Naive thymus-derived CD4-positive, alpha-beta T cell (primary cell): ENCODE measurements at places on chromosomes 5 and 9. TPM values are rescaled to one million over a fixed set of nuclear protein-coding genes. Genes with fewer than 3 reads are reported as not detected.

DNA sequence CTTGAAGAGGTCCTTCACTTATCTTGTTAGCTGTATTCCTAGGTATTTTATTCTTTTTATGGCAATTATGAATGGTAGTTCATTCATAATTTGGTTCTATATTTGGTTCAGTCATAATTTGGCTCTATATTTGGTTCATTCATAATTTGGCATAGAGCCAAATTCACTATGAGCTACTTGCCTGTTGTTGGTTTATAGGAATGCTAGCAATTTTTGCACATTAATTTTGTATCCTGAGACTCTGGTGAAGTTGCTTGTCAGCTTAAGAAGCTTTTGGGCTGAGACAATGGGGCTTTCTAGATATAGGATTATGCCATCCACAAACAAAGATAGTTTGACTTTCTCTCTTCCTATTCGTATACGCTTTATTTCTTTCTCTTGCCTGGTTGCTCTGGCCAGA is 142.2 kb downstream of the PLCXD3 start:
- H3K4me3 ChIP-seq, result no peak overlapping the region
- no peak for DNase-seq
- H3K4me1 ChIP-seq, result no peaks in the 10 kb centered on the region
- H3K27ac ChIP-seq, result no peak overlapping the region
- H3K36me3 ChIP-seq, result no peaks in the 10 kb centered on the region

The PLPP7 gene
- total RNA-seq, result 0.13 TPM

DNA sequence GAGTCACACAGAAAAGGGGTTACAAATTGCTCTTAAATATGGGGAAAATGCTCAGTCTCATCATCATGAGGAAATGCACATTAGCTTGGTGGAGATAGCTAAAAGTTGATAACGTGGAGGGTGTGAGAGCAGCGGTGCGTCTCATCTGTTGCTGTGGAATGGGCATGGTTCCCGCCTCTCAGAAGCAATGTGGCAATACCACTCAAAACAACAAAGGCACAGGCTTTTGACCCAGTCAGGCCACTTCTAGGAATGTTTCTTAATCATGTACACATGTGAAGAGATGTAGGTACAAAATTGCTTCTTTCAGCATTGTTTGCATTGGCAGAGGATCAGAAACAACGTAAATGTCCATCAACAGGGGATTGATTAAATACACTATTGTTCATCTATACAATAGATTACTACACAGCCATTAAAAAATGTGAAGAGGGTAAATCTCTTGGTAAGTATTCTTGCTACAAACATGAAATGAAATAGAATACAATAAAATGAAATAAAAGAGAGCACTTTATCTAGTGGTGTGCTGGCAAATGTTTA is 212.6 kb upstream of the MSX2 start:
- H3K27me3 ChIP-seq, result no peaks in the 10 kb centered on the region
- no peaks in the 10 kb centered on the region for H3K4me1 ChIP-seq
- DNase-seq, result no peak
- H3K27ac ChIP-seq, result no peak overlapping the region
- H3K4me3 ChIP-seq, result no peak overlapping the region

- no peak for DNase-seq
- H3K4me1 ChIP-seq, result peaks cover 9% of the 10 kb centered on the region
- peaks cover 3% of the 10 kb centered on the region for H3K27me3 ChIP-seq
- H3K27ac ChIP-seq, result no peak overlapping the region
- no peak overlapping the region for H3K4me3 ChIP-seq
- no peaks in the 10 kb centered on the region for H3K36me3 ChIP-seq
Observed at GRCh38 chr9:22010866-22011625, 1.9 kb upstream of the CDKN2B start.

GRCh38 chr5:111787006-111787405 is 30.0 kb upstream of the NREP start:
- no peak overlapping the region for H3K4me3 ChIP-seq
- H3K36me3 ChIP-seq, result no peaks in the 10 kb centered on the region
- no peaks in the 10 kb centered on the region for H3K4me1 ChIP-seq
- no peaks in the 10 kb centered on the region for H3K27me3 ChIP-seq

The ITK gene
- 324 TPM for total RNA-seq

- no peak overlapping the region for H3K27ac ChIP-seq
- no peaks in the 10 kb centered on the region for H3K36me3 ChIP-seq
- no peaks in the 10 kb centered on the region for H3K27me3 ChIP-seq
- DNase-seq, result no peak
Observed at GRCh38 chr9:132147331-132147730, 14.5 kb upstream of the NTNG2 start.

The SLC46A2 gene
- 0.27 TPM for total RNA-seq

- H3K36me3 ChIP-seq, result no peaks in the 10 kb centered on the region
- no peaks in the 10 kb centered on the region for H3K27me3 ChIP-seq
- DNase-seq, result no peak
- H3K4me3 ChIP-seq, result no peak overlapping the region
- H3K27ac ChIP-seq, result no peak overlapping the region
- no peaks in the 10 kb centered on the region for H3K4me1 ChIP-seq
Observed at GRCh38 chr9:20898885-20899554, 132.4 kb downstream of the HACD4 start.

GRCh38 chr5:74021126-74021525 is 395.1 kb downstream of the ARHGEF28 start:
- no peak overlapping the region for H3K4me3 ChIP-seq
- H3K27ac ChIP-seq, result no peak overlapping the region
- H3K4me1 ChIP-seq, result no peaks in the 10 kb centered on the region
- DNase-seq, result no peak

The DAB2 gene
- 5.9 TPM for total RNA-seq

The SV2C gene
- total RNA-seq, result not detected

DNA sequence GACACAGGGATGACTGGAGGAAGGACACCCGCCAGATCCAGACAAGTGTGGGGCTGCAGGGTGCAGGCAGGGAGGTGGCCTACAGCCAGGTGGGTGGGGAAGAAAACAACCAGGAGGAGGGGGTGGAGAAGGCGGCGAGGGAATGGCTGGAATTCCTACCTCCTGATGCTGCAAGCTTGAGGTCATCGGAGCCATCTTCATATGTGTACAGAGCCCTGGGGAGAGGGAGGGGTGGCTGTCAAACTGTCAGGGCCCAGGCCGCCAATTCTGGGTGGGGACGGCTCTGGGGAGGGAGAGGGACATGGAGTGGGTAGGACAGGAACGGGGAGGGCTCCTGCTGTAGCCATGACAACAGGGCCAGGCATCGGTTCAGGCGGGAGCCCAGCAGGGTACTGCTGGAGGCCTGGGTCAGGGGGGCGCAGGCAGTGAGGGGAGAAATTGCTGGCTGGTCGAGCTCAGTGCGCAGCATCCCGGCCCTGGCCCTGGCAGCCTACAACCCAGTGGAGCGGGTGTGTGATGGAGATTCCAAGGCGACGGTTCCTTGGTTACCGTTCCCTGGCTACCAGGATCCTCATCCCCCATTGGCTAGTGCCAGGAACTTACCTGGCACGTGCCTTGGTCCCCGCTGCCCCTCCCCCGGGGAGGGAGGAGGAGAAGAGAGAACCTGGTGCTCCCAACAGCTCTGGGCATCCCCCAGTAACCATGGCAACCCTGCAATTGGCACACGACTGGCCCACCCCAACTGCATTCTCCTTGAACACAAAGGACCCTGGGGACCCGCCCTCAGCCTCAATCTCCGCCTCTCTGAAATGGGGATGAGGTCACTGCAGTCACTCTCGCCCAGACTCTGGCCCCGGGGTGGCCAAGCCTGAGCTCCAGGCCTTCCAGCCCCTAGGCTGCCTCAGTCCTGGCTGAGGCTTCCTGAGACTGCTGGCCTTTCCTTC is 4.5 kb downstream of the DBN1 start:
- no peak for DNase-seq
- H3K36me3 ChIP-seq, result no peaks in the 10 kb centered on the region
- no peak overlapping the region for H3K4me3 ChIP-seq
- H3K27me3 ChIP-seq, result no peaks in the 10 kb centered on the region

DNA sequence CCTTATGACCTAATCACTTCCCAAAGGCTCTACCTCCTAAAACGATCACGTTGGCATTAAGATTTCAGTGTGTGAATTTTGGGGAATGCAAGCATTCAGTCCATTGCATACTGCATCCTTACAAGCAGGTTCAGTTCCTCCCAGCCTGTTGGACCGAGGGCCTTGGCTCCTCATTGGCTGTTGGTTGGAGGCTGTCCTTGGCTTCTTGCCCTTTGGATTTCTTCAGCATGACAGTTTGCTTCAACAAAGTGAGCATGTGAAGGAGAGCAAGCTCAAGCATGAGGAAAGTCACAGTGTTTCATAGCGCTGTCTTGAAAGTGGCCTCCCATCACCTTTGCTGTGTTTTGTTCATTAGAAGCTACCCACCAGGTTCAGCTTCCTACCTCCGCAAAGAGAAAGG is 109.5 kb downstream of the GADD45G start:
- no peak overlapping the region for H3K27ac ChIP-seq
- no peaks in the 10 kb centered on the region for H3K27me3 ChIP-seq
- DNase-seq, result no peak
- H3K4me1 ChIP-seq, result peaks cover 9% of the 10 kb centered on the region
- H3K36me3 ChIP-seq, result no peaks in the 10 kb centered on the region

DNA sequence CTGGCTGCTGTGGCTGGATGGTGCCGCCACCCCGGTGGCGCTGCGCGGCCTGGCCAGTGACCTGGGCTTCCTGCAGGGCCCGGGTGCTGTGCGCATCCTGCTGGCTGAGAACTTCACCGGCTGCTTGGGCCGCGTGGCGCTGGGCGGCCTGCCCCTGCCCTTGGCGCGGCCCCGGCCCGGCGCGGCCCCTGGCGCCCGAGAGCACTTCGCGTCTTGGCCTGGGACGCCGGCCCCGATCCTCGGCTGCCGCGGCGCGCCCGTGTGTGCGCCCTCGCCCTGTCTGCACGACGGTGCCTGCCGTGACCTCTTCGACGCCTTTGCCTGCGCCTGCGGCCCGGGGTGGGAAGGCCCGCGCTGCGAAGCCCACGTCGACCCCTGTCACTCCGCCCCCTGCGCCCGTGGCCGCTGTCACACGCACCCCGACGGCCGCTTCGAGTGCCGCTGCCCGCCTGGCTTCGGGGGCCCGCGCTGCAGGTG is 17.5 kb downstream of the CRB2 start:
- DNase-seq, result no peak
- no peak overlapping the region for H3K27ac ChIP-seq
- H3K4me3 ChIP-seq, result no peak overlapping the region
- H3K4me1 ChIP-seq, result no peaks in the 10 kb centered on the region

DNA sequence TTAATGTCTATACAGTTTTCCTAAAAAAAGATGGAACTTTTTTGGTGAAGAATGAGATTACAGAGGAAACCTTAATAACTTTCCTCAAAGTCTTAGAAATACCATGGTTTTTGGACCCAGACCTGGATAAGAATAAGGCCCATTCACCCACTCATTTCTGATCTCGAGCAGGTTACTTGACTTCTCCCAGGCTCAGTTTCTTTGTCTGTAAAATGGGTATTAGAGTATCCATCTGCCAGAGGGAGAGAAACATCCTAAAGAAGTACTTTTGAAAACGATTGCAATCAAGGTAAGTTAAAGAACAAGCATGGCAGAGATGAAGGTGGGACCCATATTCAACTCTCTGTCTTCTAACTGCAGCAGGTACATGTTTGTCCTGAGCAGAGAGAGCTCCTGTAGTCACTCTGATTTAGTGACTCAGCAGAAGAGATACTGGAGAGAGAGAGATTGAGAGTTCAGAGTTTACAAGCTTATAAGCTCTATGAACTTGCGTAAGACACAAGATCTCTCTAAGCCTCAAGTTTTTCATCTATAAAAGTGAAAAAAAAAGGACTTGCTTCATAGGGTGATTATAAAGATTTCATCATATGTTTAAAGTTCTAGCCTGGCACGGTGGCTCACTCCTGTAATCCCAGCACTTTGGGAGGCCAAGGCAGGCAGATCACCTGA is 379.4 kb upstream of the SGCD start:
- DNase-seq, result no peak
- no peaks in the 10 kb centered on the region for H3K36me3 ChIP-seq
- no peak overlapping the region for H3K4me3 ChIP-seq
- no peaks in the 10 kb centered on the region for H3K27me3 ChIP-seq

DNA sequence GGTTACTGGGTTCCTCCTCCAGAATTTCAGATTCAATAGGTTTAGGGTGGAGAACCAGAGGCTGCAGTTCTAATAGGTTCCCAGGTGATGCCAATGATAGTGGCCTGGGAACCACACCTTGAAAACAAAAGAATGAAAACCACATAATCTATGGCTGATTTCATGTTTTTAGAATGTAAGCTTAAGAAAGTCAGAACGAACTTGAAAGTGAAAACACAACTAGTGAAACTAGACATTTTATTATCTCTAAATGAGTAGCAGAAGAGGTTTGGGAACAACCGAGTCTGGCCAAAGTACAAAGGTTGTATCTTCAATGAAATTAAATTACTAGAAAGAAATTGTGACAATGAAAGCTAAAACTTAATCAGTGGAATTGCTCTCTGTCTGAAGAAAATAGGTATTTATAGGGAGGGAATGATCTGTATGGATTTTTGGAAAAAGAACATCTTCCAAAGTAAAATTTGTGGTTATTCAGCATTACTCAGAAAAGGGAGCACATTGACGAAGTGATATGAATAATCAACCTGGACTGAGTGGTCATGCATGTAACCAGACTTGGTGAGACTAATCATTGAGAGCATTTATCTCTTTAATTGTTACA is 24.9 kb upstream of the CEP120 start:
- H3K4me3 ChIP-seq, result no peak overlapping the region
- H3K27ac ChIP-seq, result no peak overlapping the region
- DNase-seq, result no peak
- H3K36me3 ChIP-seq, result no peaks in the 10 kb centered on the region
- no peaks in the 10 kb centered on the region for H3K4me1 ChIP-seq

DNA sequence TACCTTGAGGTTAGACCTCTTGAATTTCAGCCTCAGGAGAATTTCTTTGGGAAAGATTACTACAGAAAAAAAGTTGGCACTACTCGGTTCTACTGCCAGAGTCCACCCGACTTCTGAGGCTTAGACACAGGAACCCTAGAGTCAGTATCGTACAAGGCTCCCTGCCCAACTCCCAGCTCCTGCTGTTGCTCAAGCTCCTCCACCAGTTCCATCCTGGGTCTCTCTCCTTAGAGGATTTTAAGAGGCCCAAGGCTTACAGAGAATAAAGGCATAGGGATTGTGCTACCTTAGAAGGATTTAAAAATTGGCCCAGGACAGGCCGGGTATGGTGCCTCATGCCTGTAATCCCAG is 29.0 kb upstream of the SSBP2 start:
- H3K4me1 ChIP-seq, result peaks cover 5% of the 10 kb centered on the region
- no peaks in the 10 kb centered on the region for H3K27me3 ChIP-seq
- H3K27ac ChIP-seq, result peak overlapping the region; percentile 70
- DNase-seq, result peak; percentile 25

GRCh38 chr9:86201474-86202337 is 57.8 kb downstream of the C9orf153 start:
- H3K27ac ChIP-seq, result no peak overlapping the region
- no peaks in the 10 kb centered on the region for H3K4me1 ChIP-seq
- no peaks in the 10 kb centered on the region for H3K36me3 ChIP-seq
- no peaks in the 10 kb centered on the region for H3K27me3 ChIP-seq
- DNase-seq, result no peak
- no peak overlapping the region for H3K4me3 ChIP-seq

GRCh38 chr5:109062664-109063063 is 315.0 kb downstream of the FER start:
- H3K27me3 ChIP-seq, result no peaks in the 10 kb centered on the region
- no peak overlapping the region for H3K4me3 ChIP-seq
- no peak overlapping the region for H3K27ac ChIP-seq
- no peak for DNase-seq

The SCAMP1 gene
- total RNA-seq, result 25.8 TPM

The TRIM14 gene
- 79.7 TPM for total RNA-seq
